ENCODE measurements at places on chromosomes 2 and 18. TPM values are rescaled to one million over a fixed set of nuclear protein-coding genes. Genes with fewer than 3 reads are reported as not detected.

BOLL gene
- not detected for total RNA-seq

DNA sequence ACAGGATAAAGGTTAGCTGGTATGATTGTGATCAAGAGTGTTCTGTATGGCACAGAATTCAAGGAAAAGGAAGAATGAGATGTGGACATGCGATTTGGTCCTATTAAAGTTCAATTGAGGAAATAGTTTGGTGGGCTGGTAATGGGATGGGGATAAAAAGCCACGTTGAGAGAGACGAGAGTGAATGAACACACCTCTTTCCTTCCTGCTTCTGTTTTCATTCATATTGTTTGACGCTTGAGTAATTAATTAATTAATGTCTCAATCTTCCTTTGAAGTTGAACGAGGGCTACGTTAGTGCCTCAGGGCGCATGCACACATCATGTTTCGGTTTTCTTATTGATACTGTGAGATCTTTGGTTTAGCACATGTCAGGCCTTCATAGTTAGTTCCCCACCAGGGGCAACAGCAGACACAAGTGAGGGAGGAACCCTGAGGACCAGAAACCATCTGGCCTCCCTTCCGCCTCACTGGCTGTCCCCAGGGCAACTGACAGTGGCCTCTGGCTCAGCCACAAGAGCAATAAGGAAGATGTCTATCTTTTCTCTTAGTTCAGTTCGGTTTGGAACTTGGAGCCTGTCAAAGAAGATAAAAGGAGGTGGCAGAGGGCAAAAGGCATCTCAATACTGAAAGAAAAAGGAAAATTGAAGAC lies 116.0 kb downstream of the LIPG start:
- no peak for DNase-seq

DNA sequence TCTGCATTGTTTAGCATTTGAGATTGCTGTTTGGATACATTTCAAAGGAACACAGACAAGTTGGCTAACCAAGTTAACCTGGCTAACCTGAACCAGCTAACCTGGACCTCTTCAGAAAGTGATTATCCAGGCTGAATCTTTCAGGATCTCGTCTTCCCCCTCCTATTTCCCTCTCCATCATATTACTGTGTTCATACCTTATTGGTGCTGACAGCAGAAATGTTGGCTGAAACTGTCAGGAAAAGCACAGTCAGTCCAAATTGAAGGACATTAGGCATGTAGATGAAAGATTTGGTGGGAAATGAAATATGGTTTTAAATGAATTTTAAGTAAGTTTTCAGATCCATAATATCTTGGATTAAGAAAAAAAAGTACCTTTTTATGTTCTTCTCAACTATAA lies 92.5 kb upstream of the NEUROD1 start:
- no peak for DNase-seq

DNAJC5G gene
- total RNA-seq: 1.5 TPM

DNA sequence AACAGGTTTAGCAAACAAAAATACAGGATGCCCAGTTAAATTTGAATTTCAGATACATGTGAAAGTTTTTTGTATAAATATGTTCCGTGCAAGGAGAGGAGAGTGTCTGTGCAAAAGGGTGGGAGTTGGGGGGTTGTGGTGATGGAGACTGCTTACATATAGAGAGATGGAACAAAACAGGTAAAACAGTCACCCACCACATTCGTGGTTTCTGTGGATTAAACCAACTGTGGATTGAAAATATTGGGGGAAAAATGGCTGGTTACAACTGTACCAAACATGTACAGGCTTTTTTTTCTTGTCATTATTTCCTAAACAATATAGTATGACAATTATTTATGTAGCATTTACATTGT lies 245.7 kb downstream of the TNS1 start:
- DNase-seq: no peak

- DNase-seq: no peak
These were observed 150.4 kb upstream of the GAREM1 start for GRCh38 chr18:32621034-32621433.

HOXD8 gene
- 10.3 TPM for total RNA-seq

DNA sequence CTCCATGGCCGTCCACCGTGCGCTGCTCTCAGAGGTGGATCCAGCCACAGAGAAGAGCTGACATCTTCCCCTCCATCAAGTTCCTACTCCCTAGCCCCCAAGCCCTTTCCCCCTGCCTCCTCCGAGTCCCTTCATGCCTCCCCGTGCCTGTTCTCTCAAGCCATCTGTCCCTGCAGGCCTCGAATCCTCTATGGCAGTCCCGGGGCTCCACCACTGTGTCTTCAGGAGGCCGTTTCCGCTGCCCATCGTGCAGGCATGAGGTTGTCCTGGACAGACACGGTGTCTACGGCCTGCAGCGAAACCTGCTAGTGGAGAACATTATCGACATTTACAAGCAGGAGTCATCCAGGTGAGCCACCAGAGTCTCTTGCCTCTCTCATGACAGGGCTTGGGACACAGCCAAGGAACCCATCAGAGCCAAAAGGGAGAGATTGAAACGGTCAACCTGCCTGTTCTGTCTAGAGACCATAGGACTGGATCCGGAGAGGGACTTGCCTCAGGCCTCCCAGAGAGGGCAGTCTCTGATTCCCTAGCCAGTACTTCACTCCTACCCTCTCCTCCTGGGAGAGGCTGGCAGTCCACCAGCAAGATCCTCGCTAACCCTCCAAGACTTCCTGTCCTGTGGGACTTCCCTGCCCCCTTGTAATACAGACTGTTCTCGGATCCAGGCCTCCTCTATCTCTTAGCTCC lies 9.7 kb downstream of the UCN start:
- DNase-seq: no peak

- no peak for DNase-seq
These were observed 142.9 kb upstream of the MEX3C start for GRCh38 chr18:51340332-51340731.

SERPINB10 gene
- 0.98 TPM for total RNA-seq

DNA sequence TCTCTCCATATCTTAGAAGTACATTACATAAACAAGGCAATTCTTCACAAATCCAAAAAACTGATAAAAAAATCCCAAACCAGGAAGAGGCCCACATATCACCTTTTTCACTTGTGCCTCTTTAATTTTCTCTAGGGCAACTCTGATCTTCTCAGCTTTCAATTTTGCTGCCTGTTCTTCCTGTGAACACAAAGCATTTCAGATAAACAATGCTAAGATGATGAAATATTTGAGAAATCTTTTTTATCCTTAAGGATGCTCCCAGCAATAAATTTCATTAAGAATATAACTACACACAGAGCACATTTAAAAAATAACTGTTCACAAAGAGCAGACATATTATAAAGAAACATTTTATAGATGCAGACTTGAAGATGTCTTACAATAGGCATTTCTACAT lies 73.4 kb downstream of the RAPH1 start:
- no peak for DNase-seq

GRCh38 chr2:30046396-30046795 lies 100.4 kb upstream of the YPEL5 start:
- no peak for DNase-seq

- no peak for DNase-seq
These were observed 108.7 kb downstream of the GFPT1 start for GRCh38 chr2:69278366-69278765.

DNA sequence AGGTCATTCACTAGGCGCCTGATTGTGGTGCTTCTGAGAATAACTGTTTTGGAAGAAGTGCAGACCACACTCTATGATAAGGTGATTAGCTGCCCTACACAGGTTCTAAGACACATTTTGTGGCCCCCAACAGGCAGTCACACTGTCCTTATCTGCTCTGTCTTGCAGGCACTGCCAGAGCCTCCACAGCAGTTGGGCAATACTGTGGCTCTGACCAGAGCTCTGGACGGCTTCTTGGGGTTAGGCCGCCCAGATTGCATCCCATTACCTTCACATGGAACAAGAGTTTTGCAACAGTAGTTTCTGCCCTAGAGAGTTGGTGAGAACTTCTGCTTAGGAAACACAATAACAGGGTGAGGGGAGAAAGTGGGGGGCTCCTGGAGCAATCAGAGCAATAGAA lies 22.7 kb downstream of the RUFY4 start:
- DNase-seq: no peak

- DNase-seq: no peak
These were observed 820 bp downstream of the MTCL1 start for GRCh38 chr18:8705961-8706790.
